ENCODE measurements at places on chromosomes 1 and 21.

DNA sequence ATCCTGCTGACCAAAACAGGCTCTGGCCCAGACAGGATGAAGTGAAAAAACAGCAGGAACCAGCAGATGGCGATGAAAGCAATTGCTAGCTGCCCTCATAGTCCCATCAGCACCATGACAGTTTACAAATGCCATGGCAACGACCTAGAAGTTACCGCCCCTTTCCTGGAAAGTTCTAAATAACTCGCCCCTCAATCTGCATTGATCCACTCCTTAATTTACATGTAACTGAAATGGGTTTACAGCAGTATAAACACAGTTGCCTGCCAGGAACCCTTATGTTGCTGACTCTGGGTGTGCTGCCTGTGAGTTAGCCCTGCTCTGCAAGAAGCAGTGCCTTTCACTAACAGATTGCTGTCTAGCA lies 65.5 kb upstream of the CR1L start:
- DNase-seq, result peak; percentile 72

DNA sequence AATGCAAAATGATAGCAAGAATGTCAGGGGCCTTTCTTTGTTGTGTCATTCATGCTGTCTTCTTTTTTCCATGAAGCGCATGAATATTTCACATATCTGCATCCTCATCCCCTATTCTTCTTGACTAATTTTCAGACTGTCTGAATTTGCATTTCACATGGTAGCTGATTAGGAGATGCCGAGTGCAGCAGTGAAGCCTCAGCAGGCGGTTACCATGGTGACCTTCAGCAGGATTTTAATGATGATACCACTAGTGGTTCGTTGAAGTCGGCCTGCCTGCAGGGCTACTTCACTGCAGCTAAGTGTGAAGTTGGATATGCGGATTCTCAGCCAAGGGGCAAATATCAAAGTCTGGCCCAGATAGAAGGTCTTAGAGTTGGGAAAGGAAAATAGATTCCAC lies 141.8 kb downstream of the NEK7 start:
- DNase-seq, result no peak

DNA sequence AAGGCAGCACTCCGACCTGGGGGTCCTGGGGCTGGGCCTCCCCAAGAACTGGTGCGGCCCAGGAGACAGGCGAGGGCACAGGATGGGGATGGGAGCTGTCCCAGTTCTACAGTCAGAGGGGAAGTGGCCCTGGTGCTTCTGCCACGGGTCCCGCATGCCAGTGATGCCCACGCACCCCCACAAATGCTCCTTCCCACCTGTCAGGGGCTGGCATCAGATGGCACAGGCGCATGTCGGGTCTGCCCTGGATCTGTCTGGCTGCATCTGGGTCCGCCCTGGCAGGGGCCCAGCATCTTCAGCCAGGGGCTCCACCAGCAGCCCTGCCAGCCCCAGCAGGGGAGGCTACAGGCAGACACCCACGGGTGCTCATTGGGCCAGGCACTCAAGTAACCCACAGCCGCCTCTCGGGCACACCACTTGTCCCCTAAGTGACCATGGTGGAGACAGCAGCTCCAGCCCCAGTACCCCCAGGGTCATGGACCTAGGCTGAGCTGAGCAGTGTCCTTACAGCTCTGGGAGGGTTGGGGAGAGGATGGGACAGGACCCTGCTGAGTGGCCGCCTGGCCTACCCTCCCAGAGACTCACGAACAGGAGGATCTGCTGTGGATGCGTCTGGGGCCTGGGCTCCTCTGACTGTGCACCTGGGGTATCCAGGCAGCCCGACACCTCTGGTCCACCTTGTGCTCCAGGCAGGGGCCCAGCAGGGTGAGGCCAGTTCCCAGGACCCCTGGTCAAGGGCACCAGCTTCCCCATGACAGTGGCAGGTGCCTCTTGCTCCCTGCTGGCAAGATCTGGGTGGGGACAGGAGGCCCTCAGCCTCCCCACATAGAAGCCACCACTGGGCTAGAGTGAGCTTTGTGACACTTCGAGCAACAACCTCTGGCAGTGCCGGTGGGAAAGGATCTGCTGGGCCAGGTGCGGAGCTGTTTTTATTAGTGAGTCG lies 5.4 kb downstream of the SMIM1 start:
- no peak for DNase-seq

- no peak for DNase-seq
These were observed 10.1 kb downstream of the HECTD3 start for GRCh38 chr1:45001011-45001481.

DNA sequence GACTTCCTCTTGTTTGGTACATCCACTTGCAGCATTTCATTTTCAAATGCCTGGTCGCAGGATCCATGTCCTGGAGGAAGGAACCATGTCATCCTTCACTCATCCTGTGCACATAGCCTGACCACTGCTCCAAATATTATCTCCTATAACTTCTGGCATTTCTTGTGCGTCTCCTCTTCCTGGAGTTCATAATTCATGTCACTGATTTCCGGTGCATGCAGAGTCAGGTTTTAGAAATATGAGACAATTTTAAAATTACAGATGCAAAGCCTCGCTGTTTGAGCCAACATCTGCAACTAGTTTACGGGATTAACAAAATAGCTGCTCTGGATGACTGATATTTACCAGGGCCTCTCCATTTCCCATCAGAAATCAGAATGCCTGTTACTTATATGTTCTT lies 268.1 kb downstream of the DNM3 start:
- no peak for DNase-seq

GRCh38 chr1:154405747-154406571 lies 816 bp downstream of the IL6R start:
- DNase-seq, result peak; percentile 68

GRCh38 chr1:191096405-191096804 lies 618.7 kb upstream of the BRINP3 start:
- DNase-seq, result no peak

- no peak for DNase-seq
These were observed 16.9 kb downstream of the HSD3B2 start for GRCh38 chr1:119431836-119432235.

DNA sequence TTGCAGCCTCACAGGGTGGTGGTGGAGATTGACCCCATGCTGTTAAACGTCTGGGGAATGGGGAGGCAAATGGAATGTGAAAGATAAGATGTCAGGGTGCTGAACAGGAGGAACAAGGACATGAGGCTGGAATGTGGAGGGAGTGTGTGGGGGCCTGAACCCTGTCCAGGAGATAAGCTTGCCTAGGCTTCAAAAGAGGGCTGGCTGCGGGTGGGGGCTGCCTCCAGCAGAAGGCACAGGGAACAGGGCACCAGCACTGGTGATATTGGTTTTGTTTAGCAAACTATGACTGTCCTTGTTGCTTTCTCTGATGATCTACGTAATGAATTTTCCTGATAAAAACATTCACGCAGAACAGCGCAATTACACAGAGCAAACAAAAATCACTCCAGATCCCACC lies 52.4 kb upstream of the LRP8 start:
- DNase-seq, result no peak

DNA sequence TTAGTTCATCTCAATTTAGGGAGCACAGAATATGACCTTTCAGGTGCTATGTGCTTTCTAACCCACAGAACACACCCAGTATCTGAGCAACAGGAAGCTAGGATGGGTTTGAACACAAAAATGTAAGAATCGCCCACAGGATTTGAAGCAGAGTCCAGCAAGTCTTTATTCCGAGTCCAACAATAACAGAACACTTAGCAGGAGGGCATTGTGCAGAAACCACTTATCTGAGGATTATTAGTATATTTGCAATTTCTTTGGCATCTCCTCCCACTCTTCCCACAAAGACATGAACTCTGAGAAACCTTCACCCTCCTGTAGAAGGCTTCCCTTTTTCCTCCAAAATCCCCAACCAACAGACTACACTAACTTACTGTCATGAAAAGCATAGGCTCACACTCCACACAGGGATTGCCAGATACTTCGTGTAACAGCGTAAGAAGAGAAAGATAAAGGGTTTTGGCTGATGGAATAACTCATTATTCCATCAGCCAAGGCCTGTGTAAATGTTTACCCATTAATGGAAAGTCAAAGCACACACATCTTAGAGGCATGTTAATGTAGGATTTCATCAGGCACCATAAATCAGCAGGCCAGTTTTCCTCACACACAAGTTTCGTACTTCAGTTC lies 16.1 kb downstream of the SIPA1L2 start:
- no peak for DNase-seq

DNA sequence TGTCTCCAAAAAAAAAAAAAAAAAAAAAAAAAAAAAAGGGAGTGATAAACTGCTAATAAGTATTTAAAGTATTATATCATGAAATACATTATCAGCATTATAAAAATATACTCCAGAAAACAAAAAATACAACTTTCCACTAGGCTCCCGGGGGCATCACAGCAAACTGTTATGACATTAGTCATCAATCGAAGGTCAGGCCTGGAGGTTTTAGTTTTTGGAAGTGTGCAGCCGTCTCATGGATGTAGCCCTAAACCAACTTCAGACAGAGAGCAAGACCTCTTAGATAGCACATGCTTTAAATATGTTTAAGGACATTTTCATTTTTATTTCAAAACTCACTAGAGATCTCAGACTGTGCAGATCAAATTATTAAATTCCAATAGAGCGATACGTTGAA lies 106.3 kb downstream of the RERE start:
- DNase-seq, result no peak

- no peak for DNase-seq
These were observed 604 bp upstream of the TMEM79 start for GRCh38 chr1:156283521-156283920.

- DNase-seq, result peak; percentile 97
These were observed 12.6 kb downstream of the PIGP start for GRCh38 chr21:37060296-37060695.

DNA sequence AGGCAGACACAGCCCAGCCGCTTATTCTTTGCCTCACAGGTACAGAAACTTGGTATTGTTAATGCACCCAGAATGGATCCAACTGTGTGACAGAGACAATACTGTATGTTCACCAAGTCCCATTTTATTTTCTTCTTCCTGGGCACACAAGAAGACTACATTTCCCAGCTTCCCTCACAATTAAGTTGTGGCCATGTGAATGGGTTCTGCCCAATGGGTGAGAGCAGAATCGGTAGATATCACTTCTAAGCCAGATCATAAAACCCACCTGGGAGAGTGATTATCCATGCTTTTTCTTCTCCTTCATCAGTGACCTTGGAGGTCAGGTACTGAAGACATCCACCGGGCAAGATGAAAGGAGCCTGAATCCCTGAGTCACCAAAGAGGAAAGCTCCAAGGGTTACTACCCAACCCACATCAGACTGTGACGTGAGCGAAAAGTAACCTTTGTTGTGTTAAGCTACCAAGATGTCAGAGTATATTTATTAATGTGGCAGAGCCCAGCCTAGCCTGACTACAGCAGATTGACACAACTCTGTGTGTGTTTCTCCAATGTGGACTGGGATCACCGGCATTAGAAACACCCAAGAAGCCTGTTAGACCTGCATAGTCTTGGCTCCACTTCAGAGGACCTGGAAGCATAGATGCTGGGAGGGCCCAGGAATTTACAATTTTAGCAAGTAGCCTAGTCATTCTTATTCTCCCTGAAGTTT lies 79.1 kb upstream of the GRIK3 start:
- no peak for DNase-seq

GRCh38 chr1:2296614-2297013 lies 68.5 kb downstream of the SKI start:
- DNase-seq, result no peak

DNA sequence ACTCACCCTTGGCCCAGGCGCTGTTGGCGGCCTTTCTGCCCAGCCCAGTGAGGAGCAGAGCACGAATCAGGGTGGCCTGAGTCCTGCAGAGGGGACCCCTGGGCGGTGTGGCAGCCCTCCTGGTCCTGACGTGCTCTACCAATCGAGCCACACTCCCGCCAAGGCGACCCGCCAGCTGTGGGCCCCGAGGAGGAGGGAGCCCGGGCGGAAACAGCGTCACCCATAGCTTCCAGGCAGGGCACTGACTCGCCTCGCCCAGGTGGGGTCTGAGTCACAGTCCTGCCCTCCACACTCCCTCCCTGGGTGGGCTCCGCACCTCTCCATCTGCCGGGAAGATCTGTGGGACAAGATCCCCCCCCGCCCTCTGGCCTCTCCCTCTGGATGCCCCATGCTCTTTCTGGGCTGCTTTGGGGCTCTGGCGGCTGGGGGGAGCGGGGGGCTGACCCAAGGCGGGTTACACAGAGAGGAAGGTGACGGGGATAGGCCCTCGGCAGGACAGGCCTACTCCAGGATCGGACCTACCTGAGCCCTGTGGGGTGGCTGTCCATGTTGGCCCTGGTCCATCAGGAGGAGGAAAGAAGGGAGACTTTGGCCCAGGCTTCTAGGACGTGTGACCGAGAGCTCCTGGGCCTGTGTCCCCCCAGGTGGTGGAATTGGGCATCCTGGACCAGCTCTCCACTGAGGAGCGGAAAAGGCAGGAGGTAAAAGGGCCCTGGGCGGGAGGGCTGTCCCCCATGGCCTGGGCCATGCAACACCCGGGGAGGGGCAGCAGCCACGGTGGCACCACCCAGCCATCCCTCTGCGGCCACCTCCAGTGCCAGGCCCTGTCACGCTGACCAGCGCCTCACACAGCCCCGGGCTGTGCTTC lies 14.0 kb downstream of the ARHGEF16 start:
- DNase-seq, result no peak

GRCh38 chr1:54045496-54045895 lies 7.5 kb downstream of the TMEM59 start:
- DNase-seq, result no peak

DNA sequence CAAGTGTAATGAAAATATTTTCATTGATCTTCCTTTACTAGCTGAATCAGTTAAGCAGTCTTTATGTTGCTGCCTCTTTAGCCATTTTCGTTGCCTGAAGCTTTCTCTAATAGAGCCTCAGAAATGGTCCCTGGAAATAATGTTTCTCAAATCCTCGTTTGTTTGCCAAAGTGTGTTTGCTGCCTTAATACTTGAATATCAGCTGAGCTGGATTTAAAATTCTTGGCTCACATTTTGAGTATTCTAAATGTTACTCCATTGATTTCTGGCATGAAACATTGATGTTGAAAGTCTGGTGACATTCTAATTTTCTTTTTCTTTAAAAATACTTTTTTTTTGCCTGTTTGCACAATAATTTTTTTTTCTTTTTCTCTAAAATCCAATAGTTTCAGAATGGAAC lies 84.6 kb upstream of the SERBP1 start:
- no peak for DNase-seq

DNA sequence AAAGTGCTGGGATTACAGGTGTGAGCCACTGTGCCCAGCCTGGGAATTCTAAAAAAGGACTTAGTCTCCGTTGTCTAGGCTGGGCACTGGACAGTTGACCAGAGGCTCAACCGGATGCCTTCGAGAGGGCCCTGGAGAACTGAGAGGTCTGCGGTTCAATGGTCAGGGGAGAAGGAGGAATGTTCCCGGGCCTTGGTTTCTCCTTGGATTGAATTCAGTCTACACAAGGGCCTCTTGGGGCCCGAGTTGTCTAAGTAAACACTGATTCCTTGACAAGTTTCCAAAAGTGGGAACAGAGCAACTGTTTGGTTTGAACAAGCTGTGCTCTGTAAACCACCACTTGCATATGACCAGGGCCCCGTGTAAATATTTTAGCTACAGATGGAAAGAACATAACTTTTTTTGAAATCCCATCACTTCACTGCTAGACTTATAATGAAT lies 29.1 kb upstream of the CAPZB start:
- no peak for DNase-seq

GRCh38 chr1:17791480-17791879 lies 36.3 kb downstream of the ACTL8 start:
- no peak for DNase-seq

GRCh38 chr1:24474193-24474592 lies 28.4 kb upstream of the RCAN3 start:
- DNase-seq, result no peak

GRCh38 chr1:74504933-74505512 lies 7.4 kb downstream of the LRRC53 start:
- DNase-seq, result no peak

- DNase-seq, result no peak
These were observed 167.5 kb downstream of the ZNF281 start for GRCh38 chr1:200242110-200243041.

Measured in HFFc6 (cell line).